ENCODE measurements at places on chromosomes 11 and 22. TPM values are rescaled to one million over a fixed set of nuclear protein-coding genes. Genes with fewer than 3 reads are reported as not detected.

Gene MUC5B
- polyA plus RNA-seq, result under 0.01 TPM

DNA sequence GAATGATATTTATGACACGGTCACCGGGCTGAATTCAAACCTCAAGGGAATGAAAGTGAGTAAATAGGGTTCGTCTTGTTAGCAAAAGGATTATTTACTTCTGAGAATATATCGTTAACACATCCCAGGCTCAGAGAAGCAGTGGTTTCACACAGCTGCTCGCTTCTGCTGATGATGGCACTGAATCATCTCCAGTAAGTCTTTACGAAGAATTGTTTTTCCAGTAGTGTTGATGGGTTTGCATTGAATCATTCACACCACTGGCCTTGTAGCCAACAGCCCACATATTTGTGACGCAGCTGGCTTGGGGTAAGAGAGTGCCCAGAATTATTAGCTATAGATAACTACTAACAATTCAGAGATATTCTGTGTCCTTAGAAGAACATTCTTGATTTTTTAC, 236.3 kb downstream of the CADM1 start:
- DNase-seq, result no peak

GRCh38 chr22:38097058-38097457, 13.1 kb upstream of the SLC16A8 start:
- peak; percentile 28 for DNase-seq

GRCh38 chr11:67014343-67014742, 8.6 kb upstream of the SYT12 start:
- no peak for DNase-seq

Gene RGL4
- polyA plus RNA-seq, result 0.45 TPM

Gene GNAZ
- 2.0 TPM for polyA plus RNA-seq

GRCh38 chr22:22397875-22398524, 110.5 kb downstream of the ZNF280B start:
- no peak for DNase-seq

- DNase-seq, result peak; percentile 53
Observed at GRCh38 chr11:76210931-76211851, 4.9 kb upstream of the WNT11 start.
